ENCODE measurements at places on chromosomes 2 and 18. TPM values are rescaled to one million over a fixed set of nuclear protein-coding genes. Genes with fewer than 3 reads are reported as not detected.

MARCHF7 gene
- 133 TPM for total RNA-seq

- no peak for DNase-seq
Measured at GRCh38 chr2:191166756-191167445, 16.1 kb upstream of the STAT4 start.

- DNase-seq: no peak
Measured at GRCh38 chr18:396251-396555, 104.3 kb downstream of the COLEC12 start.

DNA sequence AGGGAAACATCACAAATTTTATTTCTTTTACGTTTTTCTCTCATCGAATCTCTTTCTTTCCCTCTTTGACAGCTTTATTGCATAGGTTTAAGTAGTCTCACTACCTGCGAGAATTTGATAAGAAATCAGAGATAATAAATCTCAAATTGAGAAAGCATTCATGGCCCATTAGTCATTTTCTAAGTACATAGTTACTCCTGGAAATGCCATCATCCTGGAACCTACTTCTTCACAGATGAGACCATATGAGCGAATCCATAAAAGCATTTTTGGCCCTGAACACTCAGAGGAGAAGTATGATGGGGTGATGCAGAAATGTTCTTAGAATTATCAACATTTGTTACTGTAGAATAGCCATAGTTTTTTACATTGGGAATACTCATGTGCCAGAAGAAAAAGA lies 138.0 kb upstream of the ARHGAP28 start:
- no peak for DNase-seq

DNA sequence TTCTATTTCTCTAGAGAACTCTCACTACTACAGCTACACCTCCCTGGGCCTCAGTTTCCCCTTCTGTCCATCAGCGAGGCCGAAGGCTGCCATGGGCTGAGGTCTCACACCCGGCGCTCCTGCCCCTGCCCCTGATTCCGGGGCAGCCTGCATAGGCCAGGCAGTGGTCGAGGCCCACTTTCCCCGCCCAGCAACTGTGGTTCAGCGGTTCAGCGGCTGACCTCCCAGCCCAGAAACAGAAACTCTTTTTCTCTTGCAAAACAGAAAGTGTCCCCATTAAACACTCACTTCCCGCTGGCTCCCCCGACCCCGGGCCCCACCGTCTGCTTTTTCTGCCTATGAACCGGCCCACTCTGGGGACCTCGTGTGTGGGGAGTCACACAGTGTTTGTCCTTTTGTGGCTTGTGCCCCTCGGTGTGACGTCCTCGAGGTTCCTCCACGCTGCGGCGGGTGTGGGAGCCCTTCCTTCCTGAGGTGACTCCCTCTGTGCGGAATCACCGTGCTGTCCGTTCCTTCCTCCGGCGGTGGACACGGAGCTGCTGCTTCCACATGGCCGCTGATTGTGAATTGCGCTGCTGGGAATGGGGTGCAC lies 16.0 kb downstream of the PDCD1 start:
- DNase-seq: no peak

GRCh38 chr18:52577795-52578194 lies 237.8 kb downstream of the DCC start:
- DNase-seq: no peak

DNA sequence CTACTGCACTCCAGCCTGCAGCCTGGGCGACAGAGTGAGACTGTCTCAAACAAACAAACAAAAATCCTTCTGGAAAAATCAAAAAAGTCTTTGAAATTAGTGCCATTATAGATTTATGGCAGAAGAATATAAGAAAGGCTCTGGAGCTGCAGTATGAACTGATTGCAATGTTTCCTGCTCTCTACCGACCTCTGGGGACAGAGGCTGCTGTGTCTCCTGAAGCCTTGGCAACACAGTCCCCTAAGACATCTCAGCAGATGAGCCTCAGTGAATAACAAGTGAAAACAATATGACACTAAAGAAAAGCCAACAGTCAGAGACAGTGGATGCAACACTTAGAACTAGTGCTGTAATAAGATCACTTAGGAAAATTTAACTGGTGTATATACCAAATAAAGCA lies 494.9 kb upstream of the LRATD1 start:
- DNase-seq: no peak

AOX1 gene
- 2.2 TPM for total RNA-seq

ALMS1 gene
- 40.6 TPM for total RNA-seq

ALPG gene
- not detected for total RNA-seq

DNA sequence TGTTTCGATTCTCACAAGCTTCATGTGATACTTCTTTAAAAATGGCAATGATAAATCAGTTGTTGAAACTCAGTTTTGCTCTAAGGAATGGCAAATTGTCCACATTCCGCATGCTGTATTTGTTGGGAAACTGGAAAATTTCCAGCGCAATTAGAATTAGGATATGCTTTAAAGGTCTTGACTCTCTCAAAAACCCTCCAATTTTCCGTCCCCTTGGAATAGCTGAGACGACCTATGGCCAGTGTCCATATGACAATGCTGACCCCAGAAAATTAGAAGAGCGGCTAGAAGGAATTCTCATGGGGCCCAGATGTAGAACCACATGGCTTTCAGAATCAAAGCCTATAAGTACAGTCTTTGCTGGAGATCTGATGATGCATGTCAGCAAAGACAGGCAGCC lies 170.8 kb downstream of the TMEM18 start:
- DNase-seq: no peak

DNA sequence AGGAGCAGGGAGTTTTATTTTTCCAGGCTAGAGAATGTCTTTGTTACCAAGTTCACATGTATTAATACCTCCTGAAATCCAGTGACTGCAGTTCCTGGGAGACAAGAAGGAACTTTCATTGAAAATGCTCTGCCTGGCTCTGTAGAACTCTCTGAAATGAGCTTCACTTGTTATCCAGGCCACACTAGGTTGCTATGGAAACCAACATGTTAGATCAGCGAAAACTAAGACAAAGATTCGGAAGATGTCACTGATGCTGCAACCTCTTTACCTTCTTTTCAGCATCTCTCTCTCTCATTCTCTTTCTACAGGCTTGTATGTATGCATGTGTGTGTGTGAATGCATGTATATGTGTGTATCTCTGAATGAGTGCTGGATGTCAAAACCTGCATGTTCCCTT lies 218.5 kb downstream of the TRIB2 start:
- DNase-seq: no peak

GRCh38 chr2:168231609-168232241 lies 15.7 kb downstream of the STK39 start:
- no peak for DNase-seq

ARHGAP28 gene
- total RNA-seq: 161 TPM

GRCh38 chr2:25041307-25041927 lies 459 bp upstream of the EFR3B start:
- peak; percentile 25 for DNase-seq

GRCh38 chr2:10524851-10525572 lies 76.9 kb upstream of the ODC1 start:
- DNase-seq: no peak

CERKL gene
- total RNA-seq: not detected

GRCh38 chr2:188309364-188309763 lies 17.7 kb downstream of the GULP1 start:
- DNase-seq: no peak

DNA sequence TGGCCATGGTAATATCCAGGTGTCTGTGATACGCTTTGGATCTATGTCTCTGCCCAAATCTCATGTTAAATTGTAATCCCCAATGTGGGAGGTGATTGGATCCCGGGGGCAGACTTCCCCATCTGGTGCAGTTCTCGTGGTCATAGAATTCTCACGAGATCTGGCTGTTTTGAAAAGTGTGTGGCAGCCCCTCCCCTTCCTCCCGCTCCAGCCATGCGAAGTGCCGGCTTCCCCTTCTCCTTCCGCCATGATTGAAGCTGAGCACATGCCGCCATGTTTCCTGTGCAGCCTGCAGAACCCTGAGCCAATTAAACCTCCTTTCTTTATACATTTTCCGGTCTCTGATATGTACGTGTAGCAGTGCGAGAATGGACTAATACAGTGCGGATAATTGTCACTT lies 42.5 kb downstream of the GPC1 start:
- DNase-seq: no peak

DNA sequence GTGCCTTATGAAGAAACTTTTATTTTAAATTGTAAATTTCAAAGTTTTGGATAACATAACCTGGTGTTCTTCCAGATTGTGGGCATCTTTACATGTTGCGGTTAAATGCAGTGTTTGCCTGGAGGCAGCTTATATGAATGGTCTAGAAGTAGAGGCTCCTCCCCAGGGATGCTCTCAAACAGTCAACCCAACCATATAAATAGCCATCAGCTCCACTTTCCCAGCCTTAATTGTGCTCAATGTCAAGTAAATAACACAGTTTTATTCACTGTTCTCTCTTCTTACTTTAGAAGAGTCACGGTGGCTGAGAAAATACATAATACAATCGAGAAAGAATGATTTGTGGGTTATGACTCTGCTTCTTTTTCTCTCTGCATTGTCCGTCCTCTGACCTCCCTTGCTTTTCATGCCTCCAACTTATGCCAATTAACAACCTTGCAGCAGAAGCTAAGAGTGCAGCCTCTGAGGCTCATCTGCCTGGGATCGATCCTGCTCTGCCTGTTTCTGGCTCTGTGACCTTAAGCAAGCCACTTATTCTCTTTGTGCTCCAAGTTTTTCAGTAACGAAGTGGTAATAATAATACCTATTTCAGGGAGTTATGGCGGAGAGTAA lies 100.3 kb downstream of the DAW1 start:
- no peak for DNase-seq

GRCh38 chr18:55893948-55894347 lies 306.0 kb upstream of the TCF4 start:
- no peak for DNase-seq

CCDC141 gene
- total RNA-seq: 1.2 TPM

GRCh38 chr2:52077159-52077558 lies 1045.2 kb upstream of the NRXN1 start:
- no peak for DNase-seq

VWA3B gene
- not detected for total RNA-seq

GRCh38 chr2:58899692-58900091 lies 658.6 kb upstream of the FANCL start:
- no peak for DNase-seq

GRCh38 chr18:57833441-57834101 lies 30.5 kb upstream of the ATP8B1 start:
- DNase-seq: no peak

DNA sequence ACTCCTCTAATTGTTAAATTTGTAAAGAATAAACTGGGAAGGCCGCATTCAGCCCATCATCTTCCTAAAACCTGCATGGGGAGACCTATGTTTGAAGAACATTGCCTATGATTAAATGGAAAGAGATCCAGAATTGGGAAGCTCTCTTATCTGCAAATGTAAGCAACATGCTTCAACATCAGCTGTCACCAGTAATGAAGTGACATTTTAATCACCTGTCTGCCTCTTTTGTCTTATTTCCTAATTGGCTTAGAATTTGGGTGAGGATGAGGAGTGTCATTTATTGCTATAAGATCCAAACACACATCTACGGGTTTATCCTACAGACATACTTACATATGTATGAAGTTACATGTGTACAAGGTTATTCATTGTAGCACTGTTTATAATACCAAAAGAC lies 26.0 kb upstream of the SSB start:
- DNase-seq: no peak

DNA sequence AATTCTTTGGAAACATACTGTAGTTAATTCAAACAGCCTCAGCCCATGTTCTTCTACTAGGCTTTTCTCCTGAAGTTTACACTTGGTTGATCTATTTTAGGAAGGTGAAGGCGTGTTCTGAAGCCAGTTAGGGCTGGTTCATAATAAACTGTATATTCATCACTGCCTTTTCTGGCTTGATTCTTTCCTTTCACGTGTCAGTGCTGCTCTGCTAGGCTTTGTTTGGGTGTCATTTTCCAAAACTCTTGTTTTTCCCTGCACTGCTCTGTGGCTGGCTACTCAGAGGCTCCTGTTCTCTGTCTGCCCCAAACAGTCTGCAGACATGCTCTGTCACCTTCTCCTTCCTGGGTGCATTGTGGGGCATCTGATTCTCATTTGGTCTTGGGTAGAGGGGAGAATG lies 136.1 kb downstream of the PARD3B start:
- DNase-seq: no peak

DNA sequence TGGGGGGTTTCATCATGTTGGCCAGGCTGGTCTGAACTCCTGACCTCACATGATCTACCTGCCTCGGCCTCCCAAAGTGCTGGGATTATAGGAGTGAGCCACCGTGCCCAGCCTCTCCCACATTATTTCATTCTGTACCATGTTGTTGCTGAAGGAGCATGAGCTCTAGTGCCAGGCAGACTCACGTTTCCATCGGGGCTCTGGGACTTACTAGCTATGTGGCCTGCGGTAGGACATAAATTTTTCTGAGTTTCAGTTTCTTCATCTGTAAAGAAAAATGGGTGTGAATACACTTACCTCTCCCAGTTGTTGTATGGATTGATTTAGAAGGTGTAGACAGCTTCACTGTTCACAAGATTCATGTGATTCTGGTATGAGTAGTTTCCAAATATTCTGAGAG lies 30.8 kb upstream of the CCL20 start:
- DNase-seq: no peak

DNA sequence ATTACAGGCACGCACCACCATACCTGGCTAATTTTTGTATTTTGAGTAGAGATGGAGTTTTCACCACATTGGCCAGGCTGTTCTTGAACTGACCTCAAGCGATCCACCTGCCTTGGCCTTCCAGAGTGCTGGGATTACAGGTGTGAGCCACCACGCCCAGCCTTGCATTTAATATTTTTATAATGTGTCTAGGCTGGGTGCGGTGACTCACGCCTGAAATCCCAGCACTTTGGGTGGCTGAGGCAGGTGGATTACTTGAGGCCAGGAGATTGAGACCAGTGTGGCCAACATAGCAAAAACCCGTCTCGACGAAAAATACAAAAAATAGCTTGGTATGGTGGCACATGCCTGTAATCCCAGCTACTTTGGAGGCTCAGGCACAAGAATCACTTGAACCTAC lies 3.2 kb downstream of the RPL37A start:
- DNase-seq: no peak

- DNase-seq: no peak
Measured at GRCh38 chr2:213119061-213119809, 32.2 kb downstream of the IKZF2 start.

GRCh38 chr2:112004253-112004645 lies 50.8 kb upstream of the TMEM87B start:
- DNase-seq: no peak

SLC19A3 gene
- total RNA-seq: 11.4 TPM

Data from mesothelial cell of epicardium (in vitro differentiated cells).